ENCODE measurements at places on chromosomes 11 and 22.
A peak's percentile ranks its signal among the peaks of the same experiment; 100 is the strongest.

- no peak for ATAC-seq
These were observed 55.7 kb downstream of the PTPRJ start for GRCh38 chr11:48036011-48036410.

GRCh38 chr11:120121336-120121735 lies 16.6 kb downstream of the TRIM29 start:
- ATAC-seq: no peak

DNA sequence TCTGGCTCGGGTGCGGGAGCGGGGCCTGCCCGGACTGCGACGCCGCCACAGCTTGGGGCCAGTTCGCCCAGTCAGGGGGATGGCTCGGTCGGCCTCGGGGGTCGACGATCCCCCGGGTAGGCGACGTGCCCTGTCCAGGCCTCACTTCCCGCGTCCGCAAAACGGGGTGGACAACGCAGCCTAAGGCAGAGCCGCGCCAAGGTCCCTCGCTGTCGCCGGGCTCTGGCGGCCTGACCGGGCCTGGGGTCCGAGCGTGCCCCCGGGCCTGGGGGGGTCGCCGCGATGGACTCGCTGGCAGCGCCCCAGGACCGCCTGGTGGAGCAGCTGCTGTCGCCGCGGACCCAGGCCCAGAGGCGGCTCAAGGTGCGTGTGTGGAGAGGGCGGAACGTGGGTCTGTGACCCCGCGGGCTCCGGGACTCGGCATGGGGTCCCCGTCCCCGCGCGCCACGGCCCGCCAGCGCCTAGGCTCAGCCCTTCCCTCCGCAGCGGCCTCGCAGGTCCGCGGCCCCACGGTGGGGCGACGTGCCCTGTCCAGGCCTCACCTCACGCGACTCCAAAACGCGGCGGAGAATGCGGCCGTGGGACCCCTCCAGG lies 4.2 kb downstream of the SEPTIN5 start:
- no peak for ATAC-seq

DNA sequence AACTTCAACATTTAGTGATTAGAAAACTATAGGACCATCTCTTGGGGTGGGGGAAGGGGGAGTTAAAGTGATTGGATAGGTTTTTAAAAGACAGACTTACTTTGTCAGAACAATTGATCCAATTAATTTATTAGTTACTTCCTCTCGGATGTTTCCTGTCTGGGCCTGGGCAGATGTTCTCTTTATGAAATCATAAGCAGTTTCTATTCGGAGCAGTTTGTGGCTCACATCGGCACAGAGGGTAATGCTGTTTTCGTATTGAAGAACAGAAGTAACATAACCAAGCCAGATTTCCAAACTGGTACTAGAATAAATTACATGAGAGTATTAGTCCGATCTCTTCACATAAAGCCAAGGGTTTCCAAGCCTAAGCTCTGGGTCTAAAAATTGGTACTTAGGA lies 20.6 kb downstream of the PIWIL3 start:
- ATAC-seq: no peak

DNA sequence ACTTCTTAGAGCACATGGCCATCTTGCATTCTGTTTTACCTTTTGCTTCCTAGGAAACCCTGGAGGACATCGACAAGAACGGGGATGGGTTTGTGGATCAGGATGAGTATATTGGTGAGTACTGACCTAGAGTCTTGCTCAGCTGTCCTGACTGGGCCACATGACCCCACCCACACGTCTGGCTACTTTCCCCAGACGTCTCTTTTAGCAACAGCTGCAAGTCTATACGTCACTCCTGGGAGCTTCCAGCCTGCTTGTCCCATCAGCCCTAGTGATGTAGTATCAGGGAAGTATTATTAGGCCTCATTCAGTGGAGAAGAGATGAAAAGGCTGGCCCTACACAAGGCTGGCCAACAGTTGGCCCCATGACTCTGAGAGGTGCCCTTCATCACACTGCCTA lies 9.6 kb downstream of the RCN1 start:
- no peak for ATAC-seq

DNA sequence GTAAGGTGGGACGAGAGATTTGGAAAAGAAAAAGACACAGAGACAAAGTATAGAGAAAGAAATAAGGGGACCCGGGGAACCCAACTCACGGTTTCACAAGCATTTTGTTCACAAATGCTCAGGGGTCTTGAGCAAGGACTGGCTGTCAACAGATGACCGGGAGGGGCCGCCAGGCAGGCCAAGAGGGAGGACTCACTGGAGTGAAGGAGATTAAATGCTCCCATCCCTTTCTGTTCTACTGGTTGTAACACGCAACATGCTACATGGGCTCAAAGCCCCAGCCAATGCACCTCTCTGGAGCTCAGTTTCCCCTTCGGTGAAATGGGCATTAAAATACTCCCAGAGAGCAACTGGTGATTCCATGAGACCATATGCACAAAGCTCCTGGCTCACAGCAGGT lies 13.4 kb downstream of the SHANK2 start:
- no peak for ATAC-seq

GRCh38 chr22:32050678-32051515 lies 7.8 kb downstream of the SLC5A1 start:
- ATAC-seq: peak; percentile 49

- ATAC-seq: no peak
These were observed 106.9 kb downstream of the KIAA1671 start for GRCh38 chr22:25059438-25059837.

- ATAC-seq: peak; percentile 79
These were observed 170.2 kb downstream of the BRD1 start for GRCh38 chr22:49657275-49657973.

DNA sequence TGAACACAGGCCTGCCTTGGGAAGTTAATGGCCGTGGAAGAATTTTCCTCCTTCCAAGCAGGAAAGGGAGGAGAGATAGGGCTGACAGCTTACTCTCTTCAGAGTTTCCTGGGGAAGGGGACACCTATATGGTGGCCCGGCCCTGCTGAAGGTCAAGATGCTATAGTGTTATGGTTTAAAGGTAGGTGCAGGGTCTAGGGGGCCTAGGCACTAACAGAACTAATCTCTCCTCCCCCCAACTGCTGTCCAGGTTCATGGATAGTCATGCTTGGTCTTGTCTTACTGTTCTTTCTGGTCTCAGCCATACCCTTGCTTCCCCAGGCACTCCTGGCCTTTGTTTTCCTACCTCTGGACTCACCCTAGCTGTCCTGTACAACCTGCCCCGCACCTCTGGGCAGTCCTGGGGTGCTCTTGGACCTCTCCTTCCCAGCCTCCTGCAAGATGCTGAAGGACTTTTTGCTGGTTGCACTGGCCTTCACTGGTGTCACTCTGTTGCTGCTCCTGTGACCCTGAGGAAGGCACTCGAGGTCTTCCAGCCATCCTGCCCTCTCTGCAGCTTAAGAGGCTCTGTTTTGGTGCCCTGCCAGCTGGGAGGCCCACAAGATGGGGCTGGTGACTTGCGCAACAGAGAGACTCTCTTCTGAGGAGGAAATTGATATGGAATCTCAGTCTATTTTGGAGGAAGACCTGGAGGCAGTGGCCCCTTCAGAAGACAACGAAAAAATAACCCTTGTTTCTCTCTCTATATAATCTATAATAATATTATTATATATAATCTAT lies 17.9 kb downstream of the SEC14L3 start:
- no peak for ATAC-seq

DNA sequence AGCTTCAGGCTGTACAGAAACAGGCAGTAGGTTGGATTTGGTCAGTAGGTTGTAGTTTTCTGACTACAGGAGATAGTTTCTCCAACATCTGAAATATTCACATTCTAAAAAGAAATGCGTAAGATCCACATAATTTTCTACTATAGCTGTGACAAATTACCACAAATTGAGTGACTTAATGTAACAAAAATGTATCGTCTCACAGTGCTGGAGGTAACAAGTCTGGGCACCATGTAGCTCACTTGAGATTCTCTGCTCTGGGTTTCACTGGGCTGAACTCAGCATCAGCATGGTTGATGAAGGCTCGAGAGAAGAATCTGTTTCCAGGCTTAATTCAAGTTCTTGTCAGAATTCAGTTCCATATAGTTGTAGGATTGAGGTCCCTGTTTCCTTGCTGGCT lies 350.9 kb upstream of the CCDC179 start:
- ATAC-seq: no peak

DNA sequence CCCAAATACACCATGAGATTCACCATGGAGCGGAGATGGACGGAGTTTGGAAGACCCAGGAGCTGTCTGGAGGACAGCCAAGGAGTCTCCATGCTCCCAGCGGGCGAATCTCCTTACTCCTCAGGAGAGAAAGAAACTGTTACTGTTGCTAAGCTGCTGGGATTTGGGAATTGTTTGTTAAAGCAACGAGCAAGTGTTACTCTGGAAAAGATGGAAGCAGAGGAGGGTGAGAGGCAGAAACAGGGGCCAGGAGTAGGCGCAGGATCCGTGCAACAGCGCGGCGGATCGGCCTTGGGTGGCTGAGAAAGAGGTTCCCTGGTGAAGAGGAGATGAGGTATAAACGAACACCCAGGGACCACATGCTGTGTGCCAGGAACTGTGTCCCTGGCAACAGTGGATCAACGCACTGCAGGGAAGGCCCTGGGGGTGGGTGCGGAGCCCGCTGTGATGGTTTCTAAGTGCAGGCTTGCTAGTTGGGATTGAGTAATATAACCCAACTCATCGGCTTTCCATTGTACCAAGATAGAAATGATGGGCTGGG lies 1436.4 kb downstream of the BRD1 start:
- no peak for ATAC-seq

DNA sequence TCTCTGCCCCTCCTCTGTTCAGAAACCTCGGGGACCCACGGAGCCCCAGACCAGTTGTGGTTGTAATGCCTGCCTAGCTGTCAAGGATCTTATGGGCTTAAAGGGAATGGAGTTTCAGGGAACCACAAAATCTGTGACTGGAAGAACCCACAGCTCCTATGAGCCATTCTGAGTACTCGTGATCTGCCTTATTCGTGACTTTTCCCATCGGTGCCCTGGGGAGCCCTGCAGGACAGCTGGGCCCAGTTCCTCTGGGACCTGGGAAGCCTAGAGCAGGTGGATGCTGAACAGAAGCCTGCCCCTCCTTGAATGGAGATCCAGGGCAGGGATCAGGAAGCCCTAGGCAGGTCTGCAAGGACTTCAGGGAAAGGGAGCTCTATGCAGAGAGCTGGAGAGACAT lies 42.1 kb upstream of the TTC12 start:
- ATAC-seq: no peak

GRCh38 chr11:116851626-116852025 lies 14.2 kb upstream of the APOA1 start:
- peak; percentile 50 for ATAC-seq

DNA sequence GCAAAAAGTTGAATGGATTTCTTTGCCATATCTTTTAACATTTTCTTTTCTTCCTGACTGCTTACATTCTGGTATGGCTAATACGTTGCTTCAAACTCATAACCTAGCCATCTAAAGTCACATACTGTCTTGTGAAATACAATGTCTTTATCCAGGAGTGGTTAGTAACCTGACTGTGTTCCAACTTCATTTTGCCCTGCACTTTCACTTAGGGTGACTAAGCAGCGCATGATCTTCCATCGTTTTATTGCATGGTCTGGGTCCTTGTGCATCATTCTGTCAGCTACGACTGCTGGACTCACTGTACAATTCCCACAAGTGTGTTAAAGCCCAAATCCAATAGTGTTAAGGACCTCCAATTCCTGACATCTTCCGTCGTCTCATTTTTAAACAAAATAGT lies 403.2 kb downstream of the NTM start:
- no peak for ATAC-seq

- no peak for ATAC-seq
These were observed 44.5 kb downstream of the NECTIN1 start for GRCh38 chr11:119684361-119685110.

GRCh38 chr11:340539-341512 lies 20.2 kb upstream of the IFITM3 start:
- ATAC-seq: no peak

- ATAC-seq: no peak
These were observed 20.2 kb downstream of the ST3GAL4 start for GRCh38 chr11:126375726-126376125.

GRCh38 chr11:60592601-60593000 lies 77.4 kb downstream of the MS4A13 start:
- ATAC-seq: no peak

- ATAC-seq: no peak
These were observed 4.3 kb upstream of the PATZ1 start for GRCh38 chr22:31350410-31350863.

DNA sequence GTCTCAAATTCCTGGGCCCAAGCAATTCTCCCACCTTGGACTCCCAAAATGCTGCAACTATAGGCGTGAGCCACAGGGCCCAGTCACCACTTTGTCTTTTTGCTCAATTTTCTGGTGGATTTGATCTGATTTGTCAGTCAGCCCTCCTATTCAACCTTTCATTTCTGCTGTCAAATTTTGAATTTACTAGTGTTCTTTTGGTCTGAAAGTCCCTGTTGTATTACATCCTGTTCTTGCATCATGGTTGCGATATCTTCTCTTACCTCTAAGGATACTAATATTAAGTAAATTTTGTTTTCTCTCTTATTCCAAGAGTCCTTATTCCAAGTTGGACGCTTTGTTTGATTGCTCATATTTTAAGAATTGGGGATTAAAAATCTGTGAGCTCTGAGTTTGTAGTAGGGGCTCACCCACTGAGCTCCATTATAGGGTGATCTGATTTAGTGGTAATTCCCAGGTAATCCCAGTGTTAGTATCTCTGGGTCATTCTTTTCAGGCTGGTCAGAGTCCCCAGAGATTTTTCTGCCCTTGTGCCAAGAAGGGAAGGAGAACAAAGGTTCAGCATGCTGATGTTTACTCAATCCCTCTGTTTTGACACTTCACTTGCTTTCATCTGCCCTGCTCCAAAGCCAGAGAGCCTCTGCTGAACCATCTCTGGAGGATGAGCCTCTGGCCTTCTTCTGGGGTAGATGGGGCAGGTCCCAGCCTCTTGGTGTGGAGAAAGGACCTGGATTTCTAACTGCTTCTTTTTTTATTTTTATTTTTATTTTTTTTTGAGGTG lies 10.0 kb downstream of the UPB1 start:
- ATAC-seq: no peak

GRCh38 chr22:42581762-42582716 lies 28.3 kb downstream of the SERHL2 start:
- peak; percentile 89 for ATAC-seq

GRCh38 chr11:60498399-60498798 lies 5.8 kb downstream of the MS4A12 start:
- peak; percentile 44 for ATAC-seq

- no peak for ATAC-seq
These were observed 400.2 kb upstream of the DDI1 start for GRCh38 chr11:103636232-103636631.

DNA sequence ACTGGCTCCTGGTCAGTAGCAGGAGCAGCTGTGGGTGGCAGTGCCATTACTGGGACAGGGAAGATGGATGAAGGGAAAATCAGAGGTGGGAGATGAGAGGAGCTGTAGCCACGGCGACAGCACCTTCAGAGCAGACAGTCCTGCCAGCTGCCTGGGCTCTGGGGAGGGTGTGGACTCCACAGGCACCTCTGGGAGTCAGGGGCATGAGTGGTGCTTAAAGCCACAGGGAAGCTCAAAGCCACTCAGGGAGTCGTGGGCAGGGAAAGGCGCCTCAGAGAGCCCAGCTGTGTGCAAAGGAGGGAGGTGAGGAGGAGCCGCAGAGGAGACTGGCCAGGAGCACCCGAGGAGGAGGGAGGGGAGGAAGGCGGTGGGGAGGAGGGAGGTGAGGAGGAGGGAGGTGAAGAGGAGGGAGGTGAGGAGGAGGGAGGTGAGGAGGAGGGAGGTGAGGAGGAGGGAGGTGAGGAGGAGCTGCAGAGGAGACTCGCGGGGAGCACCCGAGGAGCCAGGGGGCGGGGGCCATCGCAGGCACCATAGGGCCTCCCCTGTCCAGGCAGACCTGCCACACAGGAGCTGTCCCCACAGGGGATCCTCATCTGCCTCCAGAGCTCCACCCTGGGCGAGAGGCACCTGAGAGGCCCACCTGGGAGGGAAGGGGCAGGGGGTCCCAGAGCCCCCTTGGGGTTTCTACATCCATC lies 977.6 kb downstream of the BRD1 start:
- peak; percentile 20 for ATAC-seq
